ENCODE measurements at places on chromosomes 16 and 17.

DNA sequence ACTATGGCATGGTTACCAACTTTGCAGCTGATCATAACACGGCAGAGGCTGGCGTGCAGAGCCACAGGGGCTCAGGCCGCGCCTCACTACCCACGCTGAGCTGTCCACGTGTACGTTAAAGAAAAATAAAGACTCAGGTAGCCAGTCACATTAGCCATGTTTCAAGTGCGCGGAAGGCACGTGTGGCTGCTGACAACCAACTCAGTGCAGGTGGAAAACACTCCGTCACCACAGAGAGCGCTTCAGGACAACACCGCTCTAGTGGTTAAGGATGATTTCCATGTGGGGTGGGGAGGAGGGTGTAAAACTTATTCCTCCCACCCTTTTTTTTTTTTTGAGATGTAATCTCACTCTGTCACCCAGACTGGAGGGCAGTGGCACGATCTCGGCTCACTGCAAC lies 33.8 kb downstream of the ZCCHC14 start:
- no peak overlapping the region for H3K4me3 ChIP-seq
- H3K4me1 ChIP-seq: peaks cover 35% of the 10 kb centered on the region
- peaks cover 18% of the 10 kb centered on the region for H3K36me3 ChIP-seq
- no peaks in the 10 kb centered on the region for H3K27me3 ChIP-seq
- DNase-seq: no peak
- H3K27ac ChIP-seq: no peak overlapping the region

DNA sequence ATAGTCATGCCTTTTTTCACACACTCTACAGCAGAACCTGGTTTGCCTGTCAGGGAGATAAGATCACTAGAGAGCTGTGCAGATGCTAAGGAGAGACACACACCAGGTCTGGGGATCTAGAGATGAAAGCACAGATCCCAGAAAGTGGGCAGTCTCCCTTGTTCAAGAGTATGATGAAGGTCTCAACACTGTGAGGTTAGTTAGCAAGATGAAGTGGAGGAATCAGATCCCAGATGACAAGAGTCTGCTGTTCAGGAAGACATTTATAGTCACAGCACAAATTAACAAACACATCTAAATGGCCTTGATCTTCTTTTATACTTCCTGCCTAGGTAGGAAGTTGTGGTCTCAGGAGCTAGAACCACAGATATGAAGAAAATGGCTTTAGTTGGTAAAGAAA lies 23.4 kb upstream of the SKAP1 start:
- H3K4me1 ChIP-seq: peaks cover 69% of the 10 kb centered on the region
- H3K4me3 ChIP-seq: peak overlapping the region; percentile 24

DNA sequence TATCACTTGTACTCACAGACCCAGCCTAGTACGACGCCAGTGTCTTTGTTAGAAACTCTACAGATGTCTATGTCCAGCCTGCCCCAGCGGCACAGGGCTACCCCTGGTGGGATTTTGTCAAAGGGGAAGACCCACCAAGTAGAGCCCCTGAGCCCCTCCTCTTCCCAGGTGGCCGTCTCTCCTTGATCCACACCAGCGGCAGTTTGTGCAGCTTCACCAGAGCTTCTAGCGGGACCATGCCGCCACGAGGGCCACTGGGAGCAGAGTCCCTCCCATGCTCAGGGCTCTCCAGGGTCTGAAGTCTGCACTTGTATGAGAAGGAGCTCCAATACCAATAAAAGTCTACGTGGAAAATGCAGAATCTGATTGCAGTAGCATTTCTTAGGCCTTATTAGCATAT lies 157.1 kb downstream of the RPTOR start:
- H3K36me3 ChIP-seq: peaks cover 12% of the 10 kb centered on the region
- peaks cover 68% of the 10 kb centered on the region for H3K4me1 ChIP-seq

DNA sequence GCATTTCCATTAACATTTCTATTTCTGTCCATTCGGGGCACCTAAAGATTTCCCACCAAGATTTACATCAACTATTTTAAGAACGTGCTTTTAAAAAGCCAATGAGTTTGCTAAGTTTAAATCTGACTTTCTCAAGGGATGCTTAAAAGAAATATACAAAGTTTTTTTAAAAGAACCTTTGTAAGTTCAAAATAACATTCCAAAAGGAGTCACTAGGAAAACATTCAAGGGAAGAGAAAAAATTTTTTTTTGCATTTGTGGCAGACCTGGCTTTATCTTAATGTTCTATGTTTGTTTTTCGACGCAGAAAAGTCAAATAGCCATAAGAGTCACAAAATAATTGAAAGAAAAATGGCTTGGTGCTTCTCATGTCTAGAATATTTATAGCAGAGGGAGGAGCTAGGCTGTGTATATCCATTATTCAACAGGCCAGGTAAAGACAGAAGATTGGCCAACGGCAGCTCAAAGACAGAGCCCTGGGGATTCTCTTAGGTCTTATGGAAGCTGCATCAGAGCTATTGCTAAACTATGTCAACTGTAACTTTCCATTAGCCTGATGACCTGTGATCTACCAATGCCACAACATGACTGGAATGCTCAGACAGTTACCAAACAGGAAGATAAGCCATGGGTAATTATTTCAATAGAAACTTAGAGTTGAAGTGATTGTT lies 37.8 kb upstream of the MYOCD start:
- H3K4me1 ChIP-seq: no peaks in the 10 kb centered on the region
- H3K27ac ChIP-seq: no peak overlapping the region
- no peak overlapping the region for H3K4me3 ChIP-seq

DNA sequence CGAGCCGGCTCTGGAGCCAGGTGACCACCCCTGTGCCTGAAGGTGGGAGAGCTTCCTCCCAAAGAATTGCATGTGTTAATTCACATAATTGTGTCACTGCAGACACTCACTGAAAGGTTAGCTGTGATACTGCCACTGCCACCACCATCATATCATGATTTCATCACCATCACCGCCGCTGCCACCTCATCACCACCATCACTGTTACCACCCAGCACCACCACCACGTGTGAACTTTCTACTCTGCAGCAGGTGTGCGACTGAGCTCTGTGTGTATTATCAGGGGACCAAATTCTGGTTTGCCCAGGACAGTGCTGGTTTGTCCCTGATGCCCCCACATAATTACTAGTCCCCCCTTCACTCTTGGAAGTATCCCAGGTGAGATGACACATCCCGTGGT lies 15.2 kb downstream of the BCAR1 start:
- H3K27ac ChIP-seq: no peak overlapping the region
- H3K4me3 ChIP-seq: no peak overlapping the region
- DNase-seq: peak; percentile 63
- no peaks in the 10 kb centered on the region for H3K27me3 ChIP-seq
